ENCODE measurements at places on chromosomes 16 and 17. TPM values are rescaled to one million over a fixed set of nuclear protein-coding genes. Genes with fewer than 3 reads are reported as not detected.

GRCh38 chr17:48555258-48556228 lies 10.6 kb upstream of the HOXB2 start:
- peak; percentile 28 for DNase-seq

DNA sequence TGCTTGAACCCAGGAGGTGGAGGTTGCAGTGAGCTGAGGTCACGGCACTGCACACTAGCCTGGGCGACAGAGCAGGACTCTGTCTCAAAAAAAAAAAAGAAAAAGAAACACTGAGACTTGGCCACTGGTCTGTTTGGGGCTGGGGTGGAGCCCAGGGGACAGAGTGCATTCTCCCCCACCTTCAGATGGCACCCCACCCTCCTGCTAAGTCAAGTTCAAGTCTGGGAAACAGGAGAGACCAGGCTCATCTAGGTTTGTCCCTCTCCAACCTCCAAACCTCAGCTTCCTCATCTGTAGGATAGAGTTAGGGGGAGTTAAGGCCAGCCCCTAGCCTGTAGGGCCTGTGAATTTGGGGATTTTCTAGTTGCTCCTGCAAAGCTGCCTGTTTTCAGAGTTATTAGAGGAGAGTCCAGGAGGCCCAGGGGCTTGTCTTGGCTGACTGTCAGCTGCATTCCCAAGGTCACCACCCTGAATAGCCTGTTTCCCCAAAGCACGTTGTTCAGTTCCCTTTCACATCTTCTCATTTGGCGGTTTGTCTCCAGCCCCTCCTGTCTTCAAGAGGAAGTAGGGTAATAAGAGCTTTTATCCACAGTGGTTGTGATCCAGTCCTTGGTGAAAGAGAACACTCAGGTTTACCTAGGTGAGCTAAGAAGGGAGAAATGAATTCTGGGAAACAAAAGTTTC lies 2.2 kb downstream of the MT3 start:
- no peak for DNase-seq

GRCh38 chr16:73122604-73123391 lies 74.9 kb upstream of the ZFHX3 start:
- peak; percentile 23 for DNase-seq

- DNase-seq: no peak
Measured at GRCh38 chr16:90061437-90061836, 15.7 kb downstream of the PRDM7 start.

- DNase-seq: peak; percentile 57
Measured at GRCh38 chr17:57662644-57663308, 82.3 kb downstream of the CCDC182 start.

- no peak for DNase-seq
Measured at GRCh38 chr17:80071116-80071841, 30.1 kb upstream of the GAA start.

- DNase-seq: no peak
Measured at GRCh38 chr17:45369421-45369820, 52.6 kb upstream of the MAP3K14 start.

DNA sequence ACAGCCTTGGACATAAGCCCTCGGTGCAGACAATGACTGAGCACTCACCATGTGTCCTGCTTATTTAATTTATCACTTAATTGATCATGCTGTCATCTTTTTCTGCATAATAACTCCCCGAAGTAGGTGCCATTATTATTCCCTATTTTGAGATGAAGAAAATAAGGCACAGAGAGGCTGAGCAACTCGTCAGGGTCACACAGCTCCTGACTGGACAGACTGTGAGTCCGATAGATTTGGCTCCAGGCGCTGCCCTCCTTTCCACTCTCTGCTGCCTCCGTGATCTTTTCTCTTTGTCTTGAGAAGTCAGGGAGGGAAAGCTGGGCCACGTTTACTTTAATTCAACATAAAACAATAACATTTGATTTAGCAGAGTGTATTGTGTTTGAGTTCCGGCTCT lies 19.0 kb upstream of the N4BP1 start:
- no peak for DNase-seq

DNA sequence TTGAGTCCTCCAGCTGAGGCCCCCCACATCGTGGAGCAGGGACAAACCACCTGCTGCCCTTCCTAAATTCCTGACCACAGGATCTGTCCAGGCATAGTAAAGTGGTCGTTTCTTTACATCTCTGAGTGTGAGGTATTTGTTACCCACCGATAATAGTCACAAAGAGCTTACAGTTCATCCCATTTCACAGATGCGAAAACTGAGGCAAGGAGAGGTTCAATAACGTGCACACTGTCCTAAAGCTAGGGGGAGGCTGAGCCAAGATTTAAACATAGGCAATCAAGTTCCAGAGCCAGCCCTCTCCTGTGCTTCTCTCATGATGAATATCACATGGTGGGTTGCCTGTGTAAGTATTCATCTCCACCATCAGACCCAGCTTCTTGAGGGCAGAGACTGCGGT lies 135.4 kb downstream of the CCT6B start:
- DNase-seq: no peak

SBK1 gene
- 35.9 TPM for total RNA-seq

SOX15 gene
- 0.25 TPM for total RNA-seq

NPTX1 gene
- 3.4 TPM for total RNA-seq

SULT1A2 gene
- total RNA-seq: 0.81 TPM

TBC1D3 gene
- total RNA-seq: not detected

CCL16 gene
- total RNA-seq: not detected

VASN gene
- not detected for total RNA-seq
